Stromal cell of bone marrow (primary cell): ENCODE measurements at places on chromosomes 1 and 21.
A peak's percentile ranks its signal among the peaks of the same experiment; 100 is the strongest.

DNA sequence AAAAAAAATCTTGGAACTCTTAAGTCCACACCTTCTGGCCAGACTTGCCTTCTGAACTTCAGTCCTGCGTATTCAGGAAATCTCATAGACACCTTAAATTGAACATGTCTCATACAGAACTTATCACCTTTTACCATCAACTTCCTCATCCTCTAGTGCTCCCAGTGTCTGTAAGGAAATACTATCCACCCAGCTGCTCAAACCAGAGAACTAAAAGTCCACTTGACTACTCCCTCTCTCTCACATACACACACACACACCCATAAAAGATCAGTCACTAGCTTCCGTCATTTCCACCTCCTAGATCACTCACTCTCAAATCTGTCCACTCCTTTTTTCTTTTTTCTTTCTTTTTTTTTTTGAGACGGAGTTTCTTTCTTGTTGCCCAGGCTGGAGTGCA, 10.9 kb upstream of the CAP1 start:
- no peak for DNase-seq

- DNase-seq = no peak
Measured at GRCh38 chr1:69824932-69825331, 257.2 kb downstream of the LRRC7 start.

DNA sequence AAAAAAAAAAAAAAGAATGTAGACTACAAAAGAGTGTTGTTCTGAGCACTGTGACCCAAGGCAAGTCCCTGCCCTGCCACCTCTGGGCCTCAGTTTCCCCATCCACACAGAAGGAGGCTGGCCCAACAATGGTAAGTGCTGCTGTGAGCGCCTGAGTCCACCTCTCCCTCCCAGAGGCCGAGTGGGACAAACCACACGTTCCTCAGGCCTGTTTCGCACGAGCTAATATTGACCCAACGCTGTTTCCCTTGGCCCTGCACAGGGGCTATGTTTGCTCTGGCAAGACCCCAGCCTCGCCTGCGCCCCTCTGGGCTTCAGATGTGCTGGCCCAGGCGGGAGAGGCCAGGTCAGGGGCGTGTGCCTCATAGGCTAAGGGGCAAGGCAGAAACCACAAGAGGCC, 12.6 kb upstream of the LAPTM5 start:
- DNase-seq = no peak

- DNase-seq = no peak
Measured at GRCh38 chr1:53725238-53725689, 13.7 kb downstream of the GLIS1 start.

DNA sequence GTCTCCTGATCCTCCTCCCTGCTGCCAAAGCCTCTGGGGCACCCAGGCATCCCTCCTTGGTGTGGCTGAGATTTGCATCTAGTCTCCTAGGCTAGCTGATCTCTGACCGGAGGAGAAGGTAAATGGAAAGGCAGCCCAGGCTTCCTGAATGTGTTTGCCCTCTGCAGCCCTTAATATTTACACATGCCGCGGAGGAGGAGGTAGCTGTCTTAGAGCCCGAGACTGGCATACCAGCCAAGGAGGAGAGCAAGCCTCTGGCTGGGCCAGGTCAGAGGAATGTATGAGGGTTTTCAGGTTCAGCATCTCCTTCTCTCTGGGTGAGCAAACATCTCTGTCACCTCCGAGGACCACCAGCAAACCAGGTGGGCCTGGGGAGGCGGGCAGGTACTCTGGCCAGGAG, 86.0 kb upstream of the GRIK3 start:
- DNase-seq = no peak

- peak; percentile 30 for DNase-seq
Measured at GRCh38 chr1:227999056-227999930, 7.5 kb upstream of the WNT3A start.

DNA sequence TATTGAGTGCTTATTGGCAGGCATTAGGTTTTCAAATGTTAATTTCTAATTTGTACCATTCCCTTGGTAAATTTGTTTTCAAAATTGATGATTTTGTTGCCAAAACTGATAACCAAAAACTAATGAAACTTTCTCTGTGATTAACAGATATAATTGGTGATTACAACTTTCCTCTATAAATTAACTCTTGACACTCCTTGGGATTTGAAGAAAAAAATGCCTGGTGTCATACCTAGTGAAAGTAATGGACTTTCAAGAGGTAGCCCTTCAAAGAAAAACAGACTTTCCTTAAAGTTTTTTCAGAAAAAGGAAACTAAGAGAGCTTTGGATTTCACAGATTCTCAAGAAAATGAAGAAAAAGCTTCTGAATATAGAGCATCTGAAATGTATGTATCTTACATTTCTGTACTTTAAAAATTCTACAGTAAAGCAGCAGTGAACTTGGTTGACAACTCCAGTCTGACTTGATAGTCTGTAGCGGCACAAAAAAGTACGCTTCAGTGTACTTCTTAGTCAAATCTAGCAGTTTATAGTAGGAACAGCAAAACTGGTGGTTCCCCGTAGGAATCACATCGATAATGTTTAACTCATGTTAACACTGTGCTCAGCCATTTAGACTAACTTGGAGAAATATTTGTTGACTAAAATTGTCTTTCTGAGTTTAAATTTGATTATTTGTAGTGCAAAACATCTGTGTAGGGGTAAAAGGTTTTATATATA, 3.0 kb downstream of the USP1 start:
- no peak for DNase-seq

- no peak for DNase-seq
Measured at GRCh38 chr1:51755437-51755836, 123.1 kb downstream of the NRDC start.

DNA sequence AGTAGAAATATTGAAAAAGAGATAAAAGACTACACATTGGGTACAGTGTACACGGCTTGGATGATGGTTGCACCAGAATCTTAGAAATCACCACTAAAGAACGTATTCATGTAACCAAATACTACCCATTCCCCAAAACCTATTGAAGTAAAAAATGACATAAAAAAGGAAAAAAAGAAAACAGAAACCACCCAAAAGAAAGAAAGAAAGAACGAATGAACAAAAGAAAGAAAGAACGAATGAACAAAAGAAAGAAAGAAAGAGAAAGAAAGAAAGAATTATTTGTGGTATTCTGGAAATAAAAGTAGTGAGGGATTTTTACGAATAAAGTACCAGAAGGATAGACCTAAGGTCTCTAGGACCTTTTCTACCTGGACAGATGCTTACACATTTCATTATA, 42.1 kb downstream of the PHACTR4 start:
- no peak for DNase-seq

GRCh38 chr1:44316231-44316759, 38.8 kb downstream of the ERI3 start:
- no peak for DNase-seq

- DNase-seq = peak; percentile 18
Measured at GRCh38 chr1:167663002-167663772, 33.2 kb downstream of the RCSD1 start.

DNA sequence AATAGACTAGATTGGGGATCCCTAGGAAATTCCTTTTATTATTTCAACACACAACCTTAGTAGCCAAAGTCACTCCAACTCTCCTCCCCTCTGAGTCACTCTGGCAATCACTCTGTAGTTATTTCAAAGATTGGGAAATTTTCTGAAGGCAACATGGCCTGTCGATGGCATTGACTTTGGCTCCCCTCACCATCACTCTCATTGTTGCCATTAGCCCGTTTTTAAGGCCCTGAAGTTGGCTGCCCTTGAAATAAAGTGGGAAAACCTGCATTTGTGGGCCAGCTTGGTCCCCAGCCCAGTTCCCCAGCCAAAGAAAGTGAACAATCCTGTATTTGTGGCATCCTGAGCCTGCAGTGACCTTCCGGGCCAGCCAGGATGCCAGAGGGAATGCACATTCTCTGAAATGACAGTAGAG, 52.5 kb downstream of the CDC7 start:
- peak; percentile 90 for DNase-seq

DNA sequence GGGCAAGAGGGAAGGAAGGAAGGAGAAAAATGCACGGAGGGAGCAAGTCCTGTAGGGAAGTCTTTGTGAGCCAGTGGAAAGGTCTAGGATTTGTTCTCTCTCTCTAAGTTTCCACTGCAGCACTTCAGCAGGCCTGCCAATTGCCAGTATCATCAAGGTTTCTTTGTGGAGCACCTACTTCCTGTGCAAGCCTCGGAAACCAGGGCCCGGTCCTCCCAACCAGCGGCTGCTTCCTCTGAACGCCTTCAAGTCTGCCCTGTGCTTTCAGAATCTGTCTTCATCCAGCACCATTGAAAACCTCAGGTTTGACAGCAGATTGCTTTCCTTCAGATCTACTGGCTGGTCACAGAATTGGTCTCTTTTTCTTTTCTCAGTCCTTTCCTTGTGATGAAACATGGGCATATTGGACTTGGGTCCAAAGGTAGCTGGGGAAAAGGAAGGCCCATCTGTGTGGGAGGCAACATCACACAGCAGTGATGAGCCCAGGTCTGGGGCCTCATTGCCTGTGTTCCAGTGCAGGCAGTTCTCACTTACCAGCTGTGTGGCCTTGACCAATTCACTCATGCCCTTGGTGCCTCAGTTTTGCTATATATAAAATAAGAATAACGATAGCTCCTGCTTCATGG, 144.5 kb downstream of the SEC16B start:
- DNase-seq = no peak

DNA sequence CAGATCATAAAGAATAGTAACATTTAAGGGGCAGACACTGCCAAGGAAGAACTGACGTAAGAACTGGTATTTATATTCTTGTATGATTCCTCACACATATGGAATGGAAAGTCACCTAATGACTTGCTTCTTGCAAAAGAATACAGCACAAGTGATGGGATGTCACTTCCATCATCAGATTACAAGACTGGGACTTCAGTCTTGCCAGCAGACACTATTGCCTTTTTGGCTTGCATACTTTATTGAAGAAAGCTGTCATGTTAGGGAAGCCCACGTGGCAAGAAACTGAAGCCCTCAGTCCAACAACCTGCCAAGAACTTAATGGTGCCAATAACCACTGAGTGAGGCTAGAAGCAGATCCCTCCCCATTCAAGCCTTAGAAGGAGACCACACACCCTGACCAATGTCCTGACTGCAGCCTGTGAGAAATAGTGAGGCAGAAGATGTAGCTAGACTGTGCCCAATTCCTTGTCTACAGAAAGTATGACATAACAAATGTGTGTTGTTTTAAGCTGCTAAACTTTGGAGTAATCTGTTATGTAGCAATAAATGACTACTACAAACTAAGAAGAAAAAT, 12.0 kb downstream of the EGLN1 start:
- DNase-seq = no peak

DNA sequence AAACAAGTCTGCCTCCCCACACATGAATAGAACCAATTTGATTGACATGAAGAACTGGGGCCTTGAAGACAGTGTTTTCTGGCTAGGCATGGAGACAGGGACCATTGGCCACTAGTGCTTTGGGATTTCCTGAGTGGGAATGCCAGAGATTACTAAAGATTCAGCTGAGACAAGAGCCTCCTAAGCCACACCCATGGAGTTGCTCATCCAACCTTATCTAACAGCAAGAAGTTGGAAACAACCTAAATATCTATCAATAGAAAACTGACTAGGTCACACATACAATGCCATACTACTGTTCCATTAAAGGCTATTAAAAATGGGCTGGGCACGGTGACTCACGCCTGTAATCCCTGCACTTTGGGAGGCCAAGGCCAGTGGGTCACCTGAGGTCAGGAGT, 184.1 kb downstream of the ZBTB18 start:
- no peak for DNase-seq
